ENCODE measurements at places on chromosomes 2 and 18.

GRCh38 chr18:36095936-36096519 is 28.7 kb upstream of the RPRD1A start:
- peak; percentile 65 for DNase-seq

DNA sequence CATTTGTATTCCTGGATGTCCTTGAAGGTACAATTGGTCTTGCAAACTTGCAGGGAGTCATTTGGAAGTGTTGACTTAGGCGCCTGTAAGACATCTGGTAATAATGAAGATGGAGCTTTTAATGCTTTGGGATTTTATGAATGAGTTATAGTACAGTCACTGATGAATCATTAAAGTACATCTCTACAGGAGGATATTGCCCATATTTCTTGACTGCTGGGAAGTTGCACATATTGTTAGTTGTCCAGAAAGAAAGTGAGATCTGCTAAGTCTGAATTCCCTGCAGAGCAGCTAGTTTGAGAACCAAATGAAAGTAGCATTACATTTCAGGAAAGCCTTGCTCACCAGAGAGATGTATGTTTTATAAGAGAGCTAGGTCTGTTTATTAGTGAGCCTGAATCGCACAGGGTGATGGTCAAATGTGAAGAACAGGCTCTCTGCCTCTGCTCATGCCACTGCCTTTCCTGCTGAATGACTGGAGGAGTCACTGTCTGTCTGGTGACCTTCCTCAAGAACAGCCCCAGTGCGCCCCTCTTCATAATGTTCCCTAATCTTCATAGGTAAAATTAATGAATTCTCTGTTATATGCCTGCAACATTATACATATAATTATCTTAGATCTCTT is 138.9 kb upstream of the KLHL14 start:
- no peak for DNase-seq

- no peak for DNase-seq
Observed at GRCh38 chr2:42053791-42054701, 6.2 kb downstream of the PKDCC start.

- DNase-seq: no peak
Observed at GRCh38 chr2:222736924-222737323, 65.5 kb downstream of the MOGAT1 start.

- no peak for DNase-seq
Observed at GRCh38 chr2:238857959-238858358, 10.1 kb downstream of the TWIST2 start.

DNA sequence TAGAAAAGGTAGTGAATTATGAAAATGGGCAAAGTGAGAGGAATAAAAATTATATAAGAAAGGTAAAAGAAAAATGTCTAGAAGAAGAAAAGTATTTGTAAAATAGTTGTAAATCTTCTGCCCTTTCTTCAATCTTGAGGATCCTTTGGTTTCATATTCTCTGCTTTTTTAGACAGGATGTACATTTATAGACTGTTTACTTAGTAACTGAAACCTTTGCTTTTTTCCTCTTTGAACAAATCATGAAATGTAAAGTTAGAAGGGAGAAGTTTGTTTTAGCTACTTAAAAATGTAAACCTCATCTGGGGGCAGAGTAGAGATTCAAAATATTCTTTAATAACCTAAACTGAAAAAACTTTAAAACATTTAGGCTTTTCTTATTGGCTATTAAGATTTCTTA is 150.4 kb upstream of the ITGA4 start:
- DNase-seq: no peak

DNA sequence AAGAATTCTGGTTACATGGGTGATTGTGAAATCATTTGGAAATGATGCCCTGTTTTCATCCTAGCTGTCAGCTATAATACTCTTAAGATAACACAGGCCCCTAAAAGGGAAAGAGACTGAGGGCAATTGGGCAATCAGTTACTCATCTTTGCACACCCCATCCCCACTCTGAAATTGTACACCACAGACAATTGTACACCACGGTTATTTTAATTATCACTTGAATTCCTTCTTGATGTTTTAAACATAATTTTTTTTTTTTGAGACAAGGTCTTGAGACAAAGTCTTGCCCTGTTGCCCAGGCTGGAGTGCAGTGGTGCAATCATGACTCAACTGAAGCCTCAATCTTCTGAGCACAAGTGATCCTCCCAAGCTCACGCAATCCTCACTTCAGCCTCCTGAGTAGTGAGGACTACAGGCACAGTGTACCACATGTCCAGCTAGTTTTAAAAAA is 862.4 kb upstream of the ACVR2A start:
- DNase-seq: no peak

DNA sequence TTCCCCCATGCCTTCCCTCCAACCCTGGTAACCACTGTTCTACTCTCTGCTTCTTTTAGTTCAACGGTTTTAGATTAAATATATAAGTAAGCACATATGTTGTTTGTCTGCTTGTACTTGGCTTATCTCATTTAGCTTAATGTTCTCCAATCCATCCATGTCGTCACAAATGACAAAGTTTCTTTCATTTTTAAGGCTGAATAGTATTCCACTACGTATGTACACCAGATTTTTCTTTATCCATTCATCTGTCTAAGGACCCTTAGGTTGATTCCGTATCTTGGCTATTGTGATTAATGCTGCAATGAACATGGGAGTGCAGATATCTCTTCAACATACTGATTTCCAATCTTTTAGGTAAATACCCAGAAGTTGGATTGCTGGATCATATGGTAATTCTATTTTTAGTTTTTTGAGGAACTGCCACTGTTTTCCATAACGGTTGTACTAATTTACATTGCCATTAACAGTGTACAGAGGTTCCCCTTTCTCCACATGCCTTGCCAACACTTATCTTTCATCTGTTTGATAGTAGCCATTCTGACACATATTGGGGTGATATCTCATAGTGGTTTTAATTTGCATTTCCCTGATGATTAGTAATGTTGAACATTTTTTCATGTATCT is 8.1 kb downstream of the ASB3 start:
- no peak for DNase-seq

DNA sequence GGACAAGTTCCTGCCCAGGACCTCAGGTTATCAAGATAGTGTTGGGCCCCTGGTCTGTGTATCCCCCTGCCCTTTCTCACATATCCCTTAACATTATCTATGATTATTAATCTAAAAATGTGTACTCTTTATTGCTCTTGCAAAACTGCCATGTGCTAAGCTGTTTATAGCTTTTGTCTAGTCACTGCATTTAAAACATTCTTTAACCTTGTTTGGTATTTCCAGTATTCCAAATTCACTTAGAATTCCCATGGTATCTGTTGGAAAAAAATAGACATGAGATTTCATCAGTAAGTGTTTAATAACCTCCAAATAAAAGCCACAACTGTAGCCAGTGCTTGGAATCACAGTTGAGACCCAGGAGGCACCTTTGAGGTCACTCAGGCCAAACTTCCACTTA is 16.2 kb upstream of the GLS start:
- no peak for DNase-seq

- peak; percentile 33 for DNase-seq
Observed at GRCh38 chr2:11343650-11344341, 640 bp downstream of the ROCK2 start.

GRCh38 chr18:57057890-57058289 is 89.0 kb upstream of the BOD1L2 start:
- no peak for DNase-seq

DNA sequence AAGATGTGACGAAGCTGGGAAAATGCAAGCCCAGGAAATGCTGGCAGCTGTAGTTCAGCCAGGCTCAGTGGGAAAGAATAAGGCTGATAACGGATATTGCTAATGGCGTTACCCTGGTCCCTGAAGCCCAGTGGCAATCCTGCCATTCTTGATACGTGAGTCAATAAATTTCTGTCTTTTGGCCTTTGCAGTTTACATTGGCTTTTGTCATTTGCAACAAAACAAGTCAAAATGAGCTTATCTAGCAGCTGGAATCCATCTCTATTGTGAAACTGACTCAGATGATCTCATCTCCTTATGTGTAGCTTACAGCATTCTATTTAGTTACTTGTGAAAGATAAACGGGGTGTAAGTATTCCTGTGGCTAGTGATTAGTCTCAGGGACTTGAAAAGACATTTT is 43.8 kb downstream of the ARL6IP6 start:
- DNase-seq: no peak

DNA sequence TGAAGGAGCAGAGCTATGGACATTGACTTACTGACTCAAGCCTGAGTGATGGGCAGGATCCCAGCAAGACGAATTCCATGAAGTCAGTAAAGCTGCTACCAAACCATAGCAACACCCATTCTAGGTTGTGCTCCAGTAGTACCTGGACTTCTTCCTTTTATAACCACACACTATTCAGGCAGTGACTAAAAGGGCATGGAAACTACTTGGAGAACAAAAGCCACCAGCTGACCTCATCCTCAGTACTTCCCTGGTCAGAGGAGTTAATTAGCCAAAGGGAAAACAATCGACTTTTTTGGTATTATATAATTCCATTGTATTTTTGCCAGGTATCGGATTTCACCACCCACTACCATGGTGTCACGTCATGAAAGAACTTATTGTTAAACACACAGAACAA is 237.1 kb downstream of the TTC32 start:
- no peak for DNase-seq

DNA sequence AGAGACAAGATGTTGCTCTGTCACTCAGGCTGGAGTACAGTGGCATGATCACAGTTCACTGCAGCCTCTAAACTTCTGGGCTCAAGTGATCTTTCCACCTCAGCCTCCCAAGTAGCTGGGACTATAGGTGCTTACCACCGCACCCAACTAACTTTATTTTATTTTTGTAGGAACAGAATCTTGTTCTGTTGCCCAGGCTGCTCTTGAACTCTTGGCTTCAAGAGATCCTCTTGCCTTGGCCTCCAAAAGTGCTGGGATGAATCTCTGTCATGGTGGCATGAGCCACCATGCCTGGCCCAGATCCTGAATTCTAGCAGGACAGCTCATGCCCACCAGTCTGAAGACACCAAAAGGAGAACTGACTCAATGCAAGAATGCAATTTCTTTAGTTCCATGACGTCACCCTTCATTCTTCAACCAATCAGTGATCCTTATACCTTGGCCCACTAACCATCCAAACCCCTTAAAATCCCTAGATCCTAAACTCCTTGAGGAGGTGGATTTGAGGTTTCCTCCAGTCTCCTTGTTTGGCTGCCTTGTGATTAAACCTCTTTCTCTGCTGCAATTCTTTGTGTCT is 25.6 kb upstream of the CXXC1 start:
- DNase-seq: no peak

DNA sequence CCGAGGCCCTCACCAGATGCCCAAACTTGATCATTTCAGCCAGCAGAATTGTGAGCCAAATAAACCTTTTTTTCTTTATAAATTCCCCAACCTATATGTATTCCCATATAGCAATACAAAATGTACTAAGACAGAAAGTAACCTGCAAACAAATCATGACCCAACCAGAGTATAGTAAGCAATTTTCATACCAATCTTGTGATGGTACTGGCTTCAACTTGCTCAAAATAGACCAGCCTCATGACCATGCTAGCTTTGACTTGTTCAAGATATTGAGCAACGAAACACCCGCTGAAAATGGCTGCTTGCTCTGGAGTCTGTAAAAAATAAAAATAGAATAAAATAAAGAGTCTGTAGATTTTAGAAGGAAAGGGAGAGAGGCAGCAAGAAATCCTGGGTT is 97.6 kb downstream of the C1D start:
- no peak for DNase-seq

- no peak for DNase-seq
Observed at GRCh38 chr2:229416116-229416694, 145.1 kb upstream of the PID1 start.

DNA sequence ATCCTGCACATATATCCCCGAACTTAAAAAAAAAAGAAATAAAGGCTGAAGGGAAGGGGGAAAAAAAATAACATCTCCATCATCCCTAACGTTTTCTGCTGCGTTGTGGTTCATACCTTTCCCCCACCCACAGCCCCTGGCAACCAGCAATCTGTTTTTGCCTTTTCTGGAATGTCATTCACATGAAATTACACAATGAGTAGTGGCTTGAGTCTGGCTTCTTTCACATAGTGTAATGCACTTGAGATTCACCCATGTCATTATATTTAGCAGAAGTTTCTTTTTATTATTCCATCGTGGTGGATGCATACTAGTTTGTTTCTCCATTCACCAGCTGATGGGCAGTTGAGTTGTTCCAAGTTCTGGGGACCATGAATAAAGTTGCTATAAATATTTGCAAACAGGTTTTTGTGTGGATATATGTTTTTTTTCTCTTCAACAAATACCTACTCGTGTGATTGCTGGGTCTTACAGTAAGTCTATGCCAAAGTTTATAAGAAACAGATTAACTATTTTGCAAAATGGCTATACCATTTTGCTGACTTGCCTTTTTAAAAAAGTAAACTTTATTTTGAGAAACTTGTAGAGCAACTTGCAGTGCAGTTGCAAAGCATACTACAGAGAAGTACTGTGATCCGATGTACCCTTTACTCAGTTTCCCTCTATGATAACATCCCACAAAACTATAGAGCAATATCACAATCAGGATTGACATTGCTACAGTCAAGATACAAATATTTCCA is 322.5 kb downstream of the LPIN1 start:
- DNase-seq: no peak

GRCh38 chr2:45851111-45851510 is 199.6 kb downstream of the PRKCE start:
- DNase-seq: no peak

DNA sequence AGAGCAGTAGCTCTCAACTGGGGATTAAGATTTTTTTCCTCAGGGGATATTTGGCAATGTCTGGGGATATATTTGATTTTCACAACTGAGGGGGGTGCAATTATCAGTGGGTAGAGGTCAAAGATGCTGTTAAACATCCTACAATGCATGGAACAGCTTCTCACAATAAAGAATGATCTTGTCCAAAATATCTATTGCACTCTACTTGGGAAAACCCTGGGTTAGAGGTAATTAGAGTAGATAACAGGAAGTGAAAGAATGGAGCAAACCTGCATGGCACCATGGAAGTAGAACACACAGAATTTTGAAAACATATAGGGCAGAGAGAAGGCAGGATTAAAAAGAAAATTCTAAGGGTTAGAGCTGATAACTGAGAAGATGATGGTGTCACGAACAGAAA is 26.4 kb upstream of the PPM1B start:
- no peak for DNase-seq

- no peak for DNase-seq
Observed at GRCh38 chr2:187415449-187415848, 32.6 kb downstream of the CALCRL start.

DNA sequence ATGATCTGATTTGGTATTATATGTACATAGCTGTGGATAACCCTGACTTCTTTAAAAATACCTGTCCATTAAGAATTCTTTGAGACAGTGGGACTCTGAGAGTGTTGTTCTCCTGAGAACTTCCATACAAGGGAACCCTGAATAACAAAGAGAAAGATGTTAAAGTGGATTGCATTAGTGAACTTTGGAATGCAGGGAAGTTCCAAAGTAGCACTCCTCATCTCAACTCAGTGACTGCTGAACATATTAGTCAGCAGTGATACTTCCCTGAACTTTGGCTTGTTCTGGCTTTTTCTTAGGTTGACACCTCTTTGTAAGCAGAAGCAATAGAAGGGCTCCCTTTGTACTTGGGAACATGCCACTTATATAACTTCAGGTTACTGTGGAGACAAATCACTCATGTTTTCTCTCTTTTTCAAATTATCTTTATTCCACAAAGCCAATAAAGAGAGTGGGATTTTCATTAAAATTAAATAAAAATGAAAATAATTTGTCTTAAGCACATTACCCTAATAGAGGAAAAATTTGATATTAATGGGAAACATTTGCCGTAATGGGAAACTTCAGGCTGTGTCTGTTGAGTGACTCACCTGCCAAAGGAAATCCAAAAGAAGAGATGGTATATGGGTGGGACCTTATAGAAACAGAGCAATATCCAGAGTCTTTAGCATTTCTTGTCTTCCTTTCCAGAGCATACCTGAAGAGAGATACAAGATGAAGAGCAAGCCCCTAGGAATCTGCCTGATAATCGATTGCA is 33.3 kb downstream of the CFLAR start:
- DNase-seq: no peak

GRCh38 chr2:128367601-128368359 is 49.1 kb upstream of the HS6ST1 start:
- DNase-seq: no peak
